Stimulated activated CD4-positive, alpha-beta T cell treated with anti-CD3 and anti-CD28 coated beads, Interleukin-2, amount 100 ng/mL, for 48 hours (primary cell): ENCODE measurements at places on chromosomes 5 and 9.

DNA sequence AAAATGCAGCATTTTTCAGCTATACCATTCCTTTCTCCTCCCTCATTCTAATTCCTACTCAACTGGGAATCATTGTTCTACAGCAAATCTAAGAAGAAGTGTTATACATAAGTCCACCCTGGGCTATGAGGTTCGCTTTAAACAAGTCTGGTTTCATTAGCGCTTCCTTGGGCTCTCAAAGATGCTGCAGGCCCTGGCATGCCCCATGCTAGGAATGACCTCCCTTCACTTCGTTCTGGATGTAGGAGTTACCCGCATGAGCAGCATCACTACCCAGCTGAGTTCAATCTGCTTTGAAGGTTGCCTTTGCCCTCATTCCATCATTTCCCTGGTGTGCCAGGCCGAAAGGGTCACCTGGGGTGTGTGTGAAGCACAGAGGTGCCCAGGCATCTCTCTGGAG lies 35.4 kb downstream of the F2R start:
- no peak for DNase-seq

DNA sequence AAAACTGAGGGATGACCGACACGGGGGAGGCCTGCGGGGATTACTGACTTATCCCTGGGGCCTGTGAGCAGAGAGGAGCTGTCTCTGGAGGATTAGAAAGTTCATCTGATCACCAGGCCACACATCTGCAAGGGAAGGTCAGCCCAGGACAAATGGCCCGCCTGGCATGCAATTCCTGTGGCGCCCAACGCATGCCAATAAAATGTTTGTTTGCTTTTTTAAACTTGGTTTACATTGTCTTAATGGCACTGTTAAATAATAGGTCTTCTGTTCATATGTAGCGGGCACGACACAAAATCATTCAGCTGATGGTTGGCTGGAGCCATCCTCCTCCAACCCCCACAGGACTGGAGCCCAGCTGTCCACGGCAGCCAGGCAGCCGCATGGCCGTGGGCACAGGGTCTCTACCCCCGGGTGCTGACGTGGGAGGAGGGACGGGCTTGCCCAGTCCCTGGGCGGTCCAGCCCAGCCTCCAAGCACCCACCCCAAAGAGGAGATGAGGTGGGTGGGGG lies 41.0 kb upstream of the SLC12A7 start:
- no peak for DNase-seq

GRCh38 chr5:77449981-77450380 lies 42.1 kb downstream of the WDR41 start:
- DNase-seq = no peak

GRCh38 chr5:181001947-181002346 lies 13.3 kb downstream of the BTNL3 start:
- DNase-seq = no peak

- DNase-seq = no peak
These were observed 38.5 kb downstream of the VPS13A start for GRCh38 chr9:77215874-77216273.
